ENCODE measurements at places on chromosomes 1 and 21. TPM values are rescaled to one million over a fixed set of nuclear protein-coding genes. Genes with fewer than 3 reads are reported as not detected.

GRCh38 chr1:212968368-212968863 lies 18.1 kb downstream of the VASH2 start:
- no peak for DNase-seq

GRCh38 chr1:2526824-2527555 lies 594 bp upstream of the PANK4 start:
- no peak for DNase-seq

DNA sequence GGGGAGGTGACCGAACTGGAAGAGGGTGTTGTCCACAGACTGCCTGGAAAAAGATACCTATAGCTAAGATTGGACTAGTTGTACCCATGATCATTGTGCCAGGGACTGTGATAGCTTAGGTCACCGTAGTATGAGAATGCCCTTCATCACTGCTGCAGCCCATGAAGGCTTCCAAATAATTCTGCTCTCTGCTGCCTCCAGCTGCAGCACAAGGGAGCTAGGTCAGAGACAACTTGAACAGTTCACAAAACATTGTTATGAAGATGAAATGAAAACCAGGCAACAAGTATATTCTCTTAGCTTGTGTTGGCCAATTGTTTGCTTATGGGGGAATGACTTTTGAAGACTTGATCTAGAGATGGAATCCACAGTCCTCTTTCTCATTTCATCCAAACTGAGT lies 246.7 kb downstream of the MRPL39 start:
- DNase-seq = no peak

GRCh38 chr1:174999936-175000696 lies at the start of gene CACYBP:
Gene CACYBP, plus strand, starts transcription at chr1:174999947. Its CDS starts 234 bp downstream, at chr1:175000181.
- no peak for DNase-seq

DNA sequence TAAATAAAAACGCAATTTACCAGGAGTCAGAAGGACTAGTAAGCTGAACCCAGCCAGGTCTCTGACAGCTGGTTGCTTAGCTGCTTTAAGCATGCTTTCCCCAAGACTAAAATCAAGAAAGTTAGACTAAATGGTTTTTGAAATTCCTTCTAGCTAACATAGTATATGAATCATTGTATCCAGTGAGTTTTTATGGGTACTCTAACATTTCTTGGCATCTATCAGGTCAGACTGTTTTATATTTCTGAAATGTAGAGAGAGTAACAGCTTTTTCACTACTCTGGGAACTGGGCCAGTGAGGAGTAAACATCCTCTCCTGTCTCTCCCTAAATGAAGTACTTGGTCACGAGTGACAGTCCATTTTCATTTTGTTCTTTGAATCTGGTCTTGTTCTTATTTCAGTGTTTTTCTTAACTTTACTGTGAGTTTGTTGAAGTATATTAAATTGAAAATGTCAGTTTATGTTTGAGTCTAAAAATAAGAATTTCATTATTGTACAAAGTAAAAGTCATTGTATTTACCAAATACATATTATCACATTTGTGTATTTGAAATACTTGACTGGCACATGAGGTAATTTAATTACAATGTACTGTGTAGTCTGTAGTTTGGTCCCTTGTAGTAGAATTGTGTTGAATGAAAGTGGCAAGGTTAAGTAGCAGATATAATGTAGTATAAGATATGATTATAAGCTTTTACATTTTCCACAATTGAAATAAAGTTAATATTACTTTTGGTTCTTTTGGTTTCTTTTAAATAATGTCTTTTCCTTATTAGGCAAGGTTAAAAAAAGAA lies 47.6 kb downstream of the PKN2 start:
- DNase-seq = peak; percentile 29

- DNase-seq = no peak
These were observed 40.9 kb upstream of the SIK1 start for GRCh38 chr21:43467785-43468184.

GRCh38 chr1:52098139-52098871 lies 42.2 kb downstream of the BTF3L4 start:
- DNase-seq = no peak

- no peak for DNase-seq
These were observed 44.6 kb downstream of the UBR4 start for GRCh38 chr1:19165501-19165900.

DNA sequence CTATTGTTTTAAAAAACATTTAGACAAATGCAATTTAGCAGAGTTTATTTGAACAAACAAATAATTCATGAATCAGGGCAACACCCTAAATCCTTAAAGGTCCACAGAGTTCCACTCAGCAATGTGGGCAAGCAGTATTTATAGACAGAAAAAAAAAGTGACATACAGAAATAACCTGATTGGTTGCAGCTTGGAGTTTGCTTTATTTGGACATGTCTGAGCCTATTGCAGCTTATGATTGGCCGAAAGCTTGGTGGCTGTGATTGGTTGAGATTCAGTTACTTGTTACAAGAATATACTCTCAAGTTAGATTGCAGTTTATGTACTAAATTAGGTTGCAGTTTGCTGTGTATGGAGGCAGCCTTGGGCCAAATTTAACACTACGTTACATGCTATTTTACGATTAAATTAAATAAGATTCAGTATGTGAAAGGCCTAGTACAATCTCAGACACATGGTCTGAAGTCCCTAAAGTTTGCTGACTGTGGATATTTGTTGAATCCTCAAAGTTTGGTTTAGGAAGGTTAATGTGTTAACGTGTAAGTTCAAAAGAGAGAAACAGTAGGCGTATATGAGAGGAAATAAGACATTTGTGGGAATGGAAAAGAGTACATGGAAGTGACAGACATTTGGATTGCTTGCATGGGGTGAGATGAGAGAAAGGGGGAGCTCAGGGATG lies 6.9 kb upstream of the CAMSAP2 start:
- no peak for DNase-seq

DNA sequence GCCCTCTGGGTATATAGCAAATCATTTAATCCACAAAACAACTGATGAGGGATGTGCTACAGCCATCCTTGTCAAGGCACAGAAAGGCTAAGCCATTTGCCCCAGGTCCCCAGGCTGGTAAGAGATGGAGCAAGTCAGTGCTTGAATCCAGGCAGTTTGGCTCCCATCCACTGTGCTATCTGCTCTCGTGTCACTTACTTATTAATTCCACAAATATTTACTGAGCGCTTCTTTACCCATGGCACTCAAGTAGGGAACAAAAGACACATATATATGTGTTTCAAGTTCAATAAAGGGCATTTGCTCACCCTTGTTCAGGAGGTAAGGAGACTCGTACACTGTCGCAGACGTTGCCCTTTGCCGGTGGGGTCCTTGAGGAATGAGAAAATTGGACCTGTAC lies 38.6 kb upstream of the MPZL1 start:
- DNase-seq = no peak

- DNase-seq = no peak
These were observed 1.1 kb upstream of the EPS8L3 start for GRCh38 chr1:109764561-109765482.

DNA sequence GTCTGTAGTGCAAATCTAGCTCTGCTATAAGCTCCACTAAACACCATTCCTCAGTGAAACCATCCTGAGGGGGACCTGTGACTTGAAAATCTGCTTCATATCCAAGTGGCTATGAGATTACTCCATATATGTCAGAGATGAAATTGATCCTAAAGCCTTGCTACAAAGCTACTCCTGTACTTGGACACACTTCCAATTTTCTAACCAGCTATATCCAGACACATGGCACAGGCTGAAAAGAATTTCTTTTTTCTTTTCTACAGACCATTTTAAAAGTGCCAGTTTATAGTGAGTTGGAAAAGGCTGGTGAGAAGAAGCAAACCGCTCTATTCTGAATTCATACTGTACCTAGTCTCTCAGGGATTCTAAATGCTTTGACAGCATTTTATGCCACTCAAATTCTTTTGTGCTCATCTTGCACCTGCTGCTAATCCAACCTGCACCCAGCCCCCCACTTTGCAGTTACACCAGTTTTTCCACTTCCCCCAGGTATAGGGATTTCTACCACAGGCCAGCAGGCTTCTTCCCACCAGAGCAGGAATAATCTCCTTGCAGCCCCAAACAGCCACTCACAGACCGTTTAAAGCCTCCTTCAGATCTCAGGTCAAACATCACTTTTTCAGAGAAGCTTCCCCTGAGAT lies 112.5 kb downstream of the RERE start:
- no peak for DNase-seq

DNA sequence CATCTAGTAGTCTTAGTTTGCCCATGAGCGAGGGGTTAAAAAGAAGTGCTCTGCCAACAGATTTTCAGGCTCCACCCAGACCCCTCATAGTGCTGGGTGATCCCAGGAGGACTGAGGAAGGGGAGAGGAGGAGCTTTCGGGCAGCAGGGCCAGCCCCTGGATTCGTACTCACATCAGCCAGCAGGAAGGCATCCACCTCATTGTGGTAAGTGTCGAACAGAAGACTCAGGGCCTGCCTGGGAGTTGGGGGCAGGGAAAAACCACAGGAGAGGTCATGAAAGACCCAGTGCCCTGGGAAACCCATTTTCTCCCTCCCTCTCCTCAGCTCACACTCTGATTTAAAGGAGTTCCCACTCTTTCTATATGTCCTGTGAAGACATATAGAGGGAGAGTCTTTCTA lies 34.9 kb downstream of the PIK3C2B start:
- DNase-seq = no peak

The BEND5 gene
- 1.9 TPM for total RNA-seq

The DUSP23 gene
- total RNA-seq = 83.5 TPM
